ENCODE measurements at places on chromosomes 13 and 19.

GRCh38 chr13:61084988-61085387 is 330.7 kb downstream of the PCDH20 start:
- DNase-seq = no peak

DNA sequence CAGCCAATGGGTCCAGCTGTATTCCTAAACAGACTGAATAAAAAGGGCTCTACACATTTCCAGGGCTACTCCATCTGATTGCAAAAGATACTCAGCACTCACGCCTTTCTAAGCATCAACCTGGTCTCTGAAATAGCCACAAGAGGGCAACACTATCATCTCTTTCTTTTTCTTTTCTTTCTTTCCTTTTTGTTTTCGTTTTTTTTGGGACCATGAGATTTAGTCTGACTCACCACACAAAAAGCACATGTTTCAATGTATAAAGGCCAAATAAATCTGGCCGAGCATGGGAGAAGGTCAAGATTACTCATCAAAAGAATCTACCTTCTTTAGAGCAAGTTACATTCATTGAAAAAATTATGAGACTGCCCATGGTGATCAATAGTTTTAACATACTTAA is 805.6 kb upstream of the ARGLU1 start:
- peak; percentile 77 for DNase-seq

- no peak for DNase-seq
Measured at GRCh38 chr19:28542394-28543243, 670.3 kb downstream of the UQCRFS1 start.

- no peak for DNase-seq
Measured at GRCh38 chr13:67372868-67373464, 142.8 kb upstream of the PCDH9 start.

DNA sequence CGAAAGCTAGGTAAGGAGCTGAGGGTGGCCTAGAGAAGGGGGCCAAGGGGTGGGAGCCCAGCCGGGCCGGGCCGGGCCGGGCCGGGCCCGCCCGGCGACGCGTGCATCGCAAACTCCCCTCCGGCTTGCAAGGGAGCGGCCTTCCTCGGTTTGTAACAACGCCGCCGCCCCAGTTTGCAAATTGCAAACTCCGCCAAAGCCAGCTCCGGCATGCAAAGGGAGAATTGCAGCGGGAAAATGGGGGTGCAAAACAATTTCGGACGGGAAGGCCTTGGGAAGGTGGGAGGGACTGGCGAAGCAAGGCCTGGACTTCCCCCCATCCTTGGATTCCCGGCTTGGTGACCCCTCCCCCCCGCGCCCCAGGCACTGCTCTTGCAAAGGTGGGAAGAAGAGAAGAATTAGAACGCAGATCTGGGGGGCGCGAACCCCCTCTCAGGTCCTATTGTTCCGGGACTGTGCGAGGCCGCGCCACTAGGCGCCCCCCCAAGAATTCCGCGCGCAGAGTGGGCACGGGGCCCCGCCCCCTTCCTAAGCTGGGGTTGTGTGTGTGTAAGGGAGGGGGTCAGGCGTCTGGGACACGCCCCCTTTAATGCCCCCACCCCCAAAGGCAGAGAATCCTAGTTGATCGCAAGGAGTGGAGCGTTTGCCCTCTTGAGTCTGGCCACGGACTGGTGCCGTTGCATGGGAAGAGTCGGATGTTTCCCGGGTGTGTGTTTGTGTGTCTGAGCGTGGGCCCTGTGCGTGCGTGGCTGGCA is 926 bp downstream of the PRR12 start:
- peak; percentile 31 for DNase-seq

DNA sequence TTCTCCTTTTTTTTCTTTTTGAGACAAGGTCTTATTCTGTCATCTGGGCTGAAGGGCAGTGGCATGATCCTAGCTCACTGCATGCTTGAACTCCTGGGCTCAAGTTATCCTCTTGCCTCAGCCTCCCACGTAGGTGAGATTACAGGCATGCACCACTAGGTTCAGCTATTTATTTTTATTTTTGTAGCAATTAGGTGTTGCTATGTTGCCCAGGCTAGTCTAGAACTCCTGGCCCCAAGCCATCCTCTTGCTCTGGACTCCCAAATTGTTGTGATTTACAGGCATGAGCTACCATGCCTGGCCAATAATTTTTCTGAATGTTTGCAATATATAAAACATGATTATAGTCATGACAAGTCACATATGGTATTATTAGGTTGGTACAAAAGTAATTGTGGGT is 161.1 kb upstream of the ATXN8OS start:
- DNase-seq = no peak

- DNase-seq = peak; percentile 50
Measured at GRCh38 chr13:44309794-44310757, 63.5 kb upstream of the SERP2 start.

DNA sequence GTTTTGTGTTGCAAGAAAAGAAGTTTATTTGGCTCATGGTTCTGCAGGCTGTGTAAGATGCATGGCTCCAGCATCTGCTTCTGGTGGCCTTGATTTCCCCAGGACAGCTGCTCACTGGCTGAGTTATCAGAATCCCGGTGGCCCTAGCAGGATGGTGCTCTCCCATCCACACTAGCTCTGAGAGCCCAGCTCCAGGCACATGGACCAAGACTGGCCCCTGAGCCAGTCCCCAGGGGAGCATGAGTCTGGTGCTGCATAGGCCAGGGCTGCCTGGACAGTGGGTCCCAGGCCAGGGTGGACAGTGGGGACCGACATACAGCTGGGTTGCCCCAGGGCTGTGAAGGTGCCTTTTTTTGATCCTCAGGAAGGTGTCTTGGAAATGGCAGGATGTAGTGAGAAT is 10.4 kb downstream of the ADGRE2 start:
- DNase-seq = no peak

DNA sequence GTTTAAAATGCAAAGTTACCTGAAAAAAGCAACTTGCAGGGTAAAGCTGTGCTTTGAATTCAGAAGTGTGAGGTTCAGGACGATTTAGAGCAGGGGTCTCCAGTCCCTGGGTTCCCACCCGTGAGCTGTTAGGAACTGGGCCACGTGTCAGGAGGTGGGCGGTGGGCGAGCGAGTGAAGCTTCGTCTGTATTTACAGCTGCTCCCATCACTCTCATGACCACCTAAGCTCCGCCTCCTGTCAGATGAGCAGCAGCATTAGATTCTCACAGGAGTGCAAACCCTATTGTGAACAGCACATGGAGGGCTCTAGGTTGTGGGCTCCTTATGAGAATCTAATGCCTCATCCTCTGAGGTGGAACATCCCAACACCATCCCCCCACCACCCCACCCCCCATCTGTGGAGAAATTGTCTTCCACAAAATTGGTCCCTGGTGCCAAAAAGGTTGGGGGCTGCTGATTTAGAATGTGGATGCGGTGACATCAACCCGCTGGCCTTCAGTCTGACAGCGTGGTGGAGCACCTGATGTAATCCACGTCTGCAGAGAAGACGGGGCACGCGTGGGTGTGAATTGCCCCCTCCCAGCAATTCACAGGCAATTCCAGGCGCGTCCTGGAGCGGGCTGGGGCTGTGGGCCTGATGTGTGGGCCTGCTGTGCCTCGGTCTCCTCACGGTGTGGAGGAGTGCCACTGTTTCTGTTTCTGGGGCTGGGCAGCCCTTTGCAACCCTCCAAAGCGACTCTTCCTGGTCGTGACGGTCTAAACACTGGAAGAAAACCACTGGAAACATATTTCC is 214.0 kb upstream of the SOX1 start:
- DNase-seq = no peak

DNA sequence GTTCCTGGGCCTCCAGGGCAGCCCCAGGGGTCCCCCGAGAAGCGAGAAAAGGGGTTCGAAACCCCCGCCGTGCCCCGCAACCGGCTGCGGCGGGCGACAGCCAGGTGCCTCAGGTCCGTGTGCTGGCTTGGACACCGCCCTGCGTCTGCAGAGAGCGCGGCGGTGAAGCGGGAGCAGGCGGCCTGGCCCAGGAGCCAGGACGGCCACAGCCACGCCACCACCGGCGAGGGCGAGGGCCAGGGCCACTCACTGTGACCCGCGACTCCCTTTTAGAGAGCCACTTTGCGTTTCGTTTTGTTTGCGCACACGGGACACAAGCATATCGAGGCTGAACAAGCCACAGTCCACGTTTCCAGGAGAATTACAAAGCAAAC is 110.4 kb downstream of the CRYL1 start:
- DNase-seq = no peak

GRCh38 chr13:110421061-110421460 is 114.0 kb downstream of the COL4A2 start:
- no peak for DNase-seq

DNA sequence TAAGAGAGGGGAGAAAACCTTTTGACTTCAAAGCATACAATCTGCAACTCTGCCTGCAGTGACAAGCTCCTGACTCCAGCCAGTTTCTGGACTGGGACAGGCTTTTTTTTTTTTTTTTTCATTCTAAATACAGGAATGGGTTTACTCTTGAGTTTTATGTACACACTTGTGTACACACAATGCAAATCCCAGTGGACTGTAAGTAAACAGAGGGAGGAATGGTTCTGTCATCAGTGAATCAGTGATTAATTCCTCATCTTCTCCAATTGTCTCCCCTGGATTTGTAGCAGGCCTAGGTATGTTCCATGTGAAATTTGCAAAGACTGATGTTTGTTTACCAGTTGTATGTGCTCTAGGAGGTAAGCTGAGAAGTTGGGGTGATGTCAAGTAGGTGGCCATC is 184.8 kb downstream of the SHISA2 start:
- DNase-seq = no peak

DNA sequence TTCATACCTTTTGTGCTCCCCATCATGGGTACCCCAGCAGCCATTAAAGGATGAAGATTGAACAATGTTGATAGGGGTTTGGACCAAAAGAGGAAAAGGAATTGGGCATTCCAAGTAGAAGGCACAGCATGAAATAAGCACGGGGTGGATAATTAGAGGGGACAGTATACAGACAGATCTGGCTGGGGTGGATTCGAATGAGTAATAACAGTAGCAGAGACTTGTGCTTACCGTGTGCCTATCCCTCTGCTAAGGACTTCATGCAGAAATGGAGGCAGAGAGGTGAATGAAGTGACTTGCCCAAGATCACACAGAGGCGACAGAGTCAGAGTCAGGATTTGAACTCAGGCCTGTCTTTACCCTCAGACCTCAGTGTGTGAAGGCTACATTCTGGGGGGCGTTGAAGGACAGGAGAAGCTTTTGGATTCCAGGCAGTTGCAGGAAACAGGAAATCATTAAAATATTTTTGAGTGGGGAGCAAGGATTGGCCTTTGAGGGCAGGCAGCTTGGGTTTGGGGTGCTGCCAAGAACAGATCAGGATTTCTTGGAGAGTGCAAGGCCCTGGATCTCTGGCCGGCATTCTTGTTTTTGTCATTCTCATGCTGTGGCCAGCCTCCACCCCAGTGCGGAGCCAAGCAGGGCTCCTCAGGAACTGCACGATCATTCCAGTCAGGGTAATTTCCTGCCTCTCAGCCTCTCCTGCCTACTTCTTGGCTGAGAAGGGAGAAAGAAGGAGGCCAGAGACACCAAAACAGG is 18.7 kb downstream of the PAF1 start:
- peak; percentile 98 for DNase-seq

- DNase-seq = no peak
Measured at GRCh38 chr13:41562541-41563178, 105.3 kb downstream of the RGCC start.

GRCh38 chr19:29247872-29248271 is 34.9 kb upstream of the UQCRFS1 start:
- DNase-seq = no peak

DNA sequence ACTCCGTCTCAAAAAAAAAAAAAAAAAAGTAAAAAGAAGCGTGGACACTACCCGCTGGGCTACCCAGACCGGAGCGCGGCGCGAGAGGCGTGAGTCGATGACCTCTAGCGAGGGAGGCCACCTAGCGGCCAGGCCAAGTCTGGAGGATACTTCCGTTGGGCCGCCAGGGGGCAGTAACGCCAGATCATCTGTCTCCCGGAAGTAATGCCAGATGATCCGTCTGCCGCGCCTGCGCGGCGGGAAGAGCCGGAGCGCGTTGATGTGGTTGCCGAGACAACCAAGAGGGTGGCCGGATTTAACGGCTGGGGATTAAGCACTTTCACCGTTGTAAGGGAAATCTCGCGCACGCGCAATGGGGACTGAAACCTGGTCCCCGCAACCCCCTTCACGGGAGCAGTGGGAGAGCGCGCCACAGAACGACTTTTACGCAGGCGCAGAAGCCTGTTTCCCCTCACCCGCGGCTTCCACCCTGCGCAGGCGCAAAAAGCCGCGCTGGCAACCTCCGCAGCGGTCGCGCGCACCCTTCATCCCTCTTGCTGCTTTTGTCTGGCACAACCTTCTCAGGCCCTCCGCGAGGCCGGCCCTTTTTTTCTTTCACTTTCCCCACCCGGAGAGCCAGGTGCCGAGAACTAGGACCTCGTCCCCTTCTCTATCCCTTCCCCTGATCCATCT is 1.0 kb upstream of the U2AF2 start:
- DNase-seq = peak; percentile 99

GRCh38 chr13:100689191-100689590 is 14.6 kb upstream of the TMTC4 start:
- DNase-seq = no peak

DNA sequence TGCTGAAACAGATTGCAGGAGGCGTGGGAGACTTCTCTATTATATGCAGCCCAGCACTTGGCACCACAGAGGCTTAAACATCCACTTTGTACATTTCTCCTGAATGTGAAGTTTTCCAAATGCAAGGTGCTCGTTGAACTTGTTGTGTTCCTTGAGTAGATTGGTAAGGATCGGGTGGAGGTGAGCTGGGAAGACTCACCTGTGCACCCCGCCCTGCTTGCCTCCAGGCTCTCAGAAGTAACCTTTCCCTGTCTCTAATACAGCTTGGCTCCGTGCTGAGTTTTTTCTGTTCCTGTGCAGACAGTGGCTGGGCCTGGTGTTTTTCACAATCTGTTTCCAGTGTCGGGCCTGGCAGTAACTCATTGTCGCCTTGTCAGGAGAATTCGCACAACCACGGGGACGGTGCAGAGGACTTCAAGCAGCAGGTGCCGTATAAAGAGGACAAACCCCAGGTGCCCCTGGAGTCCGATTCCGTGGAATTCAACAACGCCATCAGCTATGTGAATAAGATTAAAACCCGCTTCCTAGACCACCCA is 12.3 kb downstream of the SIN3B start:
- no peak for DNase-seq

- DNase-seq = no peak
Measured at GRCh38 chr13:109884462-109884861, 98.1 kb upstream of the IRS2 start.

DNA sequence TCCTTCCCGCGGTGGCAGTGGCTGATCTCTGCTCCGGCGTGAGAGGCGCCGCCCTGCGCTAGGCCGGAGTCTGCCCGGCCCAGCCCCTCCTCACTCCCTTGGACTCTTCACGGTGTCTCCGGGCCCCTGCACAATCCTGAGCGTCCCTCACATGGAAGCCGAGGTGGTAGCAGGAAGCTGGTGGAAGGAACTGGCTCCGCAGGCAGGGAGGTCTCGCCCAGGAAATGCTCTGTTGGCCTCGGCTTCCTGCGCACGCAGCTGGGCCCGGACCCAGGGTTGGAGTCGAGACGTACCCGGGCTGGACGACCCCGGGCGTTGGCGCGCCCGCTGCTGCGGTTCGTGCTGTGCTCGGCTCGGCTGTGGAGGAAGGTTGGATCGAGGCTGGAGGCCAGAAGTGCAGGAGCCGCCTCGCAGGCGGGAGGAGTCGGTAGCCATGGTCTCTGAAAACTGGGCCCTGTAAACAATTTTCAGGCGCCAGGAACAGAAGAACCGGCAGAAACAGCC is 46.3 kb downstream of the ZNF724 start:
- DNase-seq = no peak

Data from fibroblast of pulmonary artery (primary cell).